Renal pelvis (tissue), 12 donors: ENCODE measurements at places on chromosomes 4 and X.

- no peak for DNase-seq
Measured at GRCh38 chr4:845233-845835, 19.4 kb upstream of the CPLX1 start.

DNA sequence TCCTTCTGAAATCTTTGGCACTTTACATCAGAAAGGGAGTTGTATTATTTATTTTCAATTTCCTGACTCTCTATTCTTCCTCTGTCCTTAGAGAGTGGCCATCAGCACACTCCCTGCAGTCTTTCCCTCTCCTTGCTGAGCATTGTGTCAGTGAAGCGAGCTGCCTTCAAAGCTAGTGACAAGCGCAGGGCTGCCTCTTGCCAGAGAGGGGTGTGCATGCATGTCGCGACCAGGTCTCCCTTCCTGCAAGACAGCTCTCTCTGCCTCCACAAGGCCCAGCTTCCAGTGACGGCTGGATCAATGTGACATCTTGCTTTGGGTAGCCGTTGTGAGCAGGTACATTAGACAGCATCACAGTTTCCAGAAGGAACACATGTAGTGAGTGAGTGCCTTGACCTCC, 810.9 kb upstream of the TENM3 start:
- DNase-seq: no peak

- DNase-seq: no peak
Measured at GRCh38 chr4:156824451-156825060, 147.0 kb downstream of the PDGFC start.

DNA sequence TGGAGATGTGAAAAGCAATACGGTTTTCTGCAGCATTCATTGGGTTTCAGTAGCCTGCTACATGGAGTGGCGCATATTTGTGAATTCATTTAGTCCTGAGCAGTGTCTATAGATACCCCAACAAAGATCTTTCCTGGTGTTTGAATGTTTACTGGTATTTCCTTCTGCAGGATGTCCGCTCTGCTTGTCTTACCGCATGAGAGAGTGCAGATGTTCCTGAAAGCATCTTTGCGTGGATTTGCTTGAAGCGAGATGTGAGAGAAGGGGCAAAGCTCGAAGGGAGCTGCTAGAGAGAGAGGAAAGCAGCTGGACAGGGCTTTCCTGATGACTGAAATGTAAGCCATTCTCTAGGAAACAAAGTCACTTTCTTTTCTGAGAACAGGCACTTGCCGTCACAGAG, 40.9 kb upstream of the GYPA start:
- peak; percentile 20 for DNase-seq

GRCh38 chr4:134708616-134709015, 507.0 kb upstream of the PABPC4L start:
- DNase-seq: no peak

DNA sequence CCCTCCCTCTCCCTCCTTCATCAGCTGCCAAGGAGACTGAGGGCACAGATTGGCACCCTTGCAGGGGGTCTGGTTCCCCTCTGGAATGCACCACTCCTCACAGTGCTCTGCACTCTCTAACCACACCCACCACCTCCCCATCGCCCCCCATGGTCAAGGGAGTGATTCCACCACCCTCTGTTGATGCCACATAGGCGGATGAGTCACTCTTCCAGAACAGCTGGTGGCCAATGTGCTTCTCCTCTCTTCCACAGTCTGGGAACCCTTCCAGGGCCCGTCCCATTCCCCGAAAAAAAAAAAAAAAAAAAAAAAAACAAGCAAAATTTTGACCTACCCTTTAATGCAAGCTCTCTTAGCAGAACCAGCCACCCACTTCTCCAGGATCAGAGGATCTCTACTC, 341.3 kb upstream of the KLF3 start:
- no peak for DNase-seq

DNA sequence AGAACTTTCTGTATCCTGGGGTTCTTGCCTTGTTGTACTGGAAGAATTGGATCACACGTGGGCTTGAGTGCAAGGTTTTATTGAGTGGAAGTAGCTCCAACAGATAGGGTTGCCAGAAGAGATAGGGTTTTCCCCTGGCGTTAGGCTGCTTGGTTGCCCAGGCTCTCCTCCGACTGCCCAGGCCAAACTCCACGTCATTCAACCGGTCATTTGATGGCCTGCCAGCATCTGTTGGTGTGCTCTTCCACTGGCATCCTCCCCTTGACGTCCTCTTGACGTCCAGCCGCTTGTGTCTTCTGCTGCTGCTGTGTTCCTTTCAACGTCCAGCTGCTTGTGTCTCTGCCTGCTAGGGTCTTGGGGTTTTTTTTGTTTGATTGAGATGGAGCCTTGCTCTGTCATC, 340.3 kb upstream of the ZCCHC13 start:
- DNase-seq: no peak

GRCh38 chrX:12245650-12246645, 107.7 kb downstream of the FRMPD4 start:
- no peak for DNase-seq

GRCh38 chr4:71614621-71615020, 169.3 kb downstream of the GC start:
- no peak for DNase-seq

DNA sequence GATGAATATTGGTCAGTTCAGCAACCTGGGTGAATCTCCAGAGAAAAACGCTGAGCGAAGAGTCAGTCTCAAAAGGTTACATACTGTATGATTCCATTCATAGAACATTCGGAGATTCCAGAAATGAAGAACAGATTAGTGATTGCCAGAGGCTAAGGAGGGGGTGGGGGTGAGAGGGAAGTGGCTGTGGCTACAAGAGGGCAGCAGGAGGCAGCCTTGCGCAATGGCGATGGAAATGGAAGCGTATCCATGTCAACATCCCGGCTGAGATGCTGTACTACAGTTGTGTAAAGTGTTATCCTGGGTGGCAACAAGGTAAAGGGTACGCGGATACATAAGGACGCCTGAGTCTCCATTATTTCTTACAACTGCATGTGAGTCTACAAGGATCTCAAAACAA, 18.0 kb downstream of the LYAR start:
- DNase-seq: no peak

- peak; percentile 54 for DNase-seq
Measured at GRCh38 chrX:103628386-103629317, at the start of gene TCEAL1. Gene TCEAL1 (plus strand): TSS chrX:103628975. CDS start chrX:103629917, 942 bp downstream.

DNA sequence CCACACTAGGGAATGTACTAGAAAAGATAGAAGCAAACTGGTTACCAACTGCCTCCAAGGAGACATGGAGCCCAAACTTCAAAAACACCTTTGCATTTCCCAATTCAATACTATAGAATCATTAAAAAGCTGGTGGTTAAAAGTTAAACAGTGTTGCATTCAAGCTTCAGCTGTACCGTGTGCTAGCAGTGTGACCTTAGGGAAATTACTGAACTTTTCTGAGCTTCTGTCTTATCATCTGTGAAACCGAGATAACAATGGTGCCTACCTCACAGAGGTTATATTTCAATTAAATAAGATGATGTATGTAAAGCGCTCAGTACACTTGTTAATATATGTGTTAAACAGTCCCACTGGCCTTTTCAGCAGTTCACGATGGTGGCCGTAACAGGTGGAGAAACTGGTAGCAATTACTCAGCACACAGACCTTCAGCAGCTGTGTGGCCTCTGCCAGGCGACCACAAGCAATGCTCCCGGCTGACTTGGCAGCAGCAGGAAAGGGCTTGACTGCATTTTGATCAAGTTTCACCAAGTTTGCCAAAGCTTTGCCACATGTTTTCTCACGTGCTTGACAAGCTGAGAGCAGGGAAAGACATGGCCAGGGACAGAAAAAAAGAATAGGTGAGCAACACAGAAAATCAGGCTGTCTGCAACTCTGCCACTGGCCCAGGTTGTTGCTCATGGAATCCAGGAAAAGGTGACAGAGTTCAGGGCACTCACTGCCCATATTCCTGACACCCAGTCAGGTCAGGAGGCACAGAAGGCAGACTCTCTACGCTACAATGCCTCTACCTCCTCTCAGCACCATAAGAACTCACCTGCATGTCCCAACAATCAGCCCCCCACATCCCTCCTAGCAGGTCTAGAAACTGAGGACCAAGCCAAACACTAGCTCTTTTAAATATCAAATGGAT, 72.1 kb downstream of the PARM1 start:
- DNase-seq: no peak

DNA sequence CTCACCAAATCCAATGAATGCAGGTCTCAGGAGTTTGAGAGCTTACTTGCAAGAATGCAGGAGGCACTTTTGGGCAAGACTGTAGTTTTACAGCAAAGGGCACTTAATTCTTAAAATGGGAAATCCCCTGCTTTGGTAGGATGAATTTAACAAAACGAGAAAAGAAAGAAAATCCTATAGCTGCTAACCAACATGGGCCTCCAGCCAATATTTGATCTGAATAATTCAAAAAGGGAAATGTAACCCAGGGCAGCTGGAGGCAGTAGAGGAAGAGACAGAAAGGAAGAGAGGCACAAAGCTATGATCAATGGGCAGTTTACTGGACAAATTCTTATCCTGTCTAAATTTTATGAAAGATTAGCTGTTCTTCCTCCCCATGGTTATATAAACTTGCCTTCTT, 142.3 kb downstream of the SH3KBP1 start:
- DNase-seq: no peak

DNA sequence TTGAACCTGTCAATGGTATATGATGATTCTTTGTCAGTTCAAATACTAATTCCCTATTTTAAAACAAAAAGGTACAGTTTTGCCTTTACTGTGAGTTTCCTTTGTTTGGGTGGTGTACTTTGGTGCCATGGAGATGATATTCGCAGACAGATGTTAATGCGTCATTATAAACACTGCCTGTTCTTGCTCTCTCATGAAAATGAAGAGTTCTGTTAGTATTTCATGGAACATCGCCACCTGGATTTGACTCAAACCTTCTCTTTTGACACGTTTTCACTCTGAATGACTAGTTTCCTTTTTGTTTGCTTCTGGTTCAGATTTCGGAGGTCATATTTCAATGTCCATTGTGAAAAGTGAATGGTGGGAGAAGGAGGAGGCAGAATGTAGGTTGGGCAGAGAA, 6.9 kb upstream of the CTSO start:
- no peak for DNase-seq

GRCh38 chr4:89531932-89532640, 224.5 kb upstream of the GPRIN3 start:
- no peak for DNase-seq

GRCh38 chrX:39650768-39651347, 446.9 kb downstream of the BCOR start:
- DNase-seq: peak; percentile 24

DNA sequence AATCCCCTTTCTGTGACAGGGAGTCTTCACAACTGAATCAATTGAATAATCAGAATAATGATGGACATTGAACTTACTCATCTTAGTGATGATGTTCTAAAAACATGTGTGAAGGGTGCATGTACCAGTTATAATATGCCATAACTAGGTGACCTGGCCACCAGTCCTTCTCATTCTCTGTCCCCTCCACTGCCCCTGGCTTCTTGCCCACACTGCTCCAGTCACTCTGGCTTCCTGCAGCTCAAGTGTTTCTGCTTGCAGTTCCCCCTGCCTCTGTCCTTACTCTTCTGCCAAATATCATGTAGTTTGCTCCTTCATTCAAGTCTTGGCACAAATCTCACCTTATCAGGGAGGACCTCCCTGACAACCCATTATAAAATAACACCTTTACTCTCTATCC, 168.1 kb upstream of the SLC7A11 start:
- no peak for DNase-seq

DNA sequence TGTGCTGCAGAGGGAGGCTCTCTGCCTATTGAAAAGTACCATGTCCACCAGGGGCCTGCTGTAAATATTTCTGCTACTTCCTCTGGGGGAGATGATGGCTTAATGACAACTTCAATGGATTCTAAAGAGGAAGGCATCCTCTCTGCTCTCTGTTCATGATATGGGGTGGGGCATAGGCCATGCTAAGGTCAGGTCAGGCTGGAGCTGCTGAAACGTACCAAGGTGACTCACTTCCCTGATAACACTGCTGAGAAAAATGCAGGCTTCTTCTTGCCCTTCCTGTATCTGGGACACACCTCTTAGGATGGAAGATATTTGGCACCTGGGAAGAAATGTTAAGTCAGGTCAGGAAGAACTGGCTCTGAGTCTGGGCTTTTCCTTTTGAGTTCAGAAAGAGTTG, 31.5 kb downstream of the HS3ST1 start:
- no peak for DNase-seq

DNA sequence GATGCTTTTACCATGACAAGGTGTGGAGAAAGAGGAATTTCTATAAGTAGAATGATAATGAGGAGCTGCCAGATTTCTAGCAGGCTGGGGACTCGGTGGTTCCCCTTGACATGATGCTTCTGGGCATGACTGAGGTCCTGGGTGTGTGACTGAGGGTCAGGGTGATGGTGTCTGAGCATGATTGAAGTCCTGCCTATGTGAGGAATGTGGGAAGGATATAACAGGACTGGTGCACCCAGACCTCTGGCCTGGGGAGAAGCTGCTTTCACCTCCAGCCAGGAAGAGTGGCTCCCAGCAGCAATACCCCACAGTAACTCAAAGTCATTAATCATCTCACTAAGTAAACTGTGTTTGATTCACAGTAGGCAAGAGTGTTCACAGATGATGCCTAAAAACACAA, 17.4 kb downstream of the SORBS2 start:
- DNase-seq: no peak

DNA sequence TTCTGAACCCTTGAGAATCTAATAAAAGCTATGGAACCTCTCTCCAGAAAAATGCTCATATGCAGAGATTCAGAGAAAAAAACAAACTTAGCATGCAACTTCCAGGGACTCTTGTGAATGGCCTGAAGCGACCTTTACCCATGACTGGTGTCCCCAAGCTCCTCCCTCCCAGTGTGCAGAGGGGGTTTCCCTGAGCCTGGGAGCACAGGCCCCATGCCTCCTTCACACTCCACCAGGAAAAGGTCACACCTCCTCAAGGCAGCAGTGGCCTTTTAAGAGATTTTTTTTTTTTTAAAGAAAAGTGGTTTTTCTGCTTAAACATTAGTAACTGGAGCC, 13.3 kb upstream of the UBA6 start:
- DNase-seq: no peak

GRCh38 chr4:134911941-134912340, 710.4 kb upstream of the PABPC4L start:
- no peak for DNase-seq

GRCh38 chr4:85498068-85498733, 23.3 kb downstream of the ARHGAP24 start:
- DNase-seq: no peak

GRCh38 chr4:154082760-154083535, 294.1 kb upstream of the SFRP2 start:
- peak; percentile 3 for DNase-seq

DNA sequence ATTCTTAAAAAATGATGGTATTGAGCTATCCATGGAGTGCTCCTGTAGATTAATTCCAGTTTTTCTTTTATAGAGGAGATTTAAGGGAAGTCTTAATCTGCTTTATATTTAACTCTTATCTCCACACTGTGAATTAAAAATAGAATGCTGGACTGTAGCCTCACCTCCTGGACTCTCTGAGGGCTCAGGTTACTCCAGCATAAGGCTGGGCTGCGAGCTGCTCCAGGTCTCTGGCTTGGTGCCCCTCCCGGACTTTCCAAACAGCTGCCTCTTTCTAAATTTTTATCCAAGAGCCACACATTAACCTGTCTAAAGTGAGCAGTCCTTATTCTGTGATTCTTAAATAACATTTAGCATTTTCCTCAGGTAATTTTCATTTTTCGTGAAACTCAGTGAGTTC, 218.7 kb upstream of the JADE1 start:
- no peak for DNase-seq
